ENCODE measurements at places on chromosomes 2 and 18.

DNA sequence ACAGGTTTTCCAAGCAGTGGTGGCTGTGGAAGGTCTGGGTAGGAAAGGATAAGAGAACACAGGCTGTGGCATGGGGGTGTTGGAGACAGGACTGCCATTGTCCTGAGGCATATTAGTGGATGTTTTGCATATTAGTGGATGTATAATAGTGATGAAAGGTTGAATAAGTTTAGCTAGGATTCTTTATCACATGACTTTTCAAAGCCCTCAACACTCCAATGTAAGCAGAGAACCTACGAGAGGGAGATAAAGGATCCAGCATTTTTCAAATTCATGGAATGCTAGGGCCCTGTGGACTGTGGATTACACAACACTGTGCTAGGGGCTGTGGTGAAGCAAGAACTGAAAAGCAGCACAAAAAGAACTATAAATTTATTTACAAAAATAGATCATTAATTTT, 63.2 kb downstream of the POLE4 start:
- DNase-seq: no peak

GRCh38 chr2:194252127-194252526, 1404.9 kb upstream of the SLC39A10 start:
- DNase-seq: no peak

GRCh38 chr2:159410276-159410675, 123.8 kb upstream of the WDSUB1 start:
- no peak for DNase-seq

- no peak for DNase-seq
Observed at GRCh38 chr18:76602191-76602590, 107.1 kb upstream of the ZNF516 start.

- no peak for DNase-seq
Observed at GRCh38 chr2:237791977-237792727, 6.4 kb upstream of the RBM44 start.

GRCh38 chr2:220572385-220572784, 945.0 kb downstream of the SLC4A3 start:
- no peak for DNase-seq

DNA sequence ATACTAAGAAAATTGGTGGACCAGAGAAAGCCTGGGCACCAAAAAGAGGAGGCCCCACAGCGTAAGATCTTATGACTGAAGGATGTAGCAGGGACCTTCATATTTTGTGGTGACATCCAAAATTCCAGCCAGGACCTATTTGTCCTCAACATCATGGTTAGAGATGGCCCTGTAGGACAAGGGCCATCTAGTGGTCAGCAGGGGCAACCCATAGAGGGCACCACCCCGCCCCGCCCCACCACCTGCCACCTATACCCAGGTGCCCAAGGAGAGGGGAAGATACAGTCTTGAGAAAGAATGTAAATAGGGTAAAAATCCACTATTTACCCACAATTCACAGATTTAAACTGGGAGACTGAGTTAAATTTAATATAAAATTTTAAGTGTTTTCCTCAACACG, 59.6 kb upstream of the TMEM163 start:
- peak; percentile 8 for DNase-seq

- DNase-seq: no peak
Observed at GRCh38 chr2:180524499-180524898, 455.9 kb upstream of the UBE2E3 start.

DNA sequence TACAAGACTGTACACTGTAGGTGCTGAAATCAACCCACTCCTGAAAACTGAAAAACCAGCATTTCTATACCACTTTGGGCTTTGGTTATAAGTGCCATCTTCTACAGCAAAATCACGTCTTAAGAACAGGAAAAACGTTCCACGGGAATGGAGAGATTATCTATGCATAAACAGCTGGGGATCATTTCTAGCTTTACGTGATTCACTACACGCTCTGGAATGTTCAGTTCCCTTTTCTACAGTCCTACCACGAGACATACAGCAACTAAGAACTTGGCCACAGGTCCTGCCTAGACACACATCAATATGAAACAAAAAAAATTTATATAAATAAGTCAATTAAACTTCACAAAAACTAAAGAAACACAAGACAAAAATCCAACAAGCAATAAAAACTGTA, 3.6 kb downstream of the CXCR4 start:
- no peak for DNase-seq

DNA sequence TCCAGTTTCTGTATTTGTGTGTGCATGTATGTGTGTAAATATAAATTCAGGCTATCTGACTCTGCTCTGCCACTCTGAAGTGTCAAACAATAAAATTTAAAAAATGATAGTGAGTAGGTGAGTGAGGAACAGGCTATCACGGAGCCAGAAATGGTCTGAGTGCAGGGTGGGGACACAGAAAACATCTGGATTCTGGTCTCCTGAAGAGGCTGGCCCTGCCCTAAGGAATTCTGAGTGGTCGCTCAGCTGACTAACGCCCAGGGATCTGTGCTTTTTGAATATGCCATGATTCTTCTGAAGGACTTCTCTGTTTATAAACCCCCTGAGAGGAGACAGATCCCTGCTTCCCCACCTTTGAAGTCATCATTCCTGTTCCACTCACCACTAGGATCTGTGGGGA, 353.9 kb upstream of the GYPC start:
- no peak for DNase-seq

GRCh38 chr2:16774091-16774490, 108.5 kb upstream of the CYRIA start:
- DNase-seq: no peak

GRCh38 chr2:181682795-181683517, 2.6 kb upstream of the NEUROD1 start:
- DNase-seq: no peak

GRCh38 chr2:3000968-3001367, 376.6 kb downstream of the EIPR1 start:
- DNase-seq: no peak

DNA sequence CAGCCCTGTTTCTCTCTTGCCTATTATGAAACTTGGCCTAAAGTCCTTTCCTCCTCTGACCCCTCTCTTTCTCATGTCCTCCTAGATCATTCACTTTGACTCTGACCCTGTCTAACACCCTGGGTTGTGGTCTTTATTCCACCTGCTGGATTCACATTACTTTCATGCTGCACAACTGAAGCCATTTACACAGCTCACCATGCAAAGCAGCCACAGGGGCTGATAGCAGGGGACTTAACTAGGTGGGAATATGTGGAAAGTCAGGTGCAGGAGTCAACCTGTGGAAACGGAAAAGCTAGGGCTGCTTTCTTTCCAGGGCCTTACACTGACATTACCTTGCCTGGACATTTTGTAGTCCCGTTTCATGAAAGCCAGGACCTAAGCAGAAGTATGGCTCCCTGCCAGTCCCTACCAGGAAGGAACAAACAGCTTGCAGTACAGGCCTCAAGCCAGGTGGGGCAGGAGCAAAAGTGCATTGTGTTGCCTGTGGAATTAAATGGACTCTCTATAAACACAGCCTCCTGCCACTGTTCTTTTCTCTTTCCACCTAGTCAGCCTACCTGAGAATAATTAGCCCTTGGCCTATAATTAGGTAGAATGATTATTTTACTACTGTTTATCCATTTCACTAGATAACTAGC, 11.8 kb downstream of the MAPRE3 start:
- peak; percentile 88 for DNase-seq

DNA sequence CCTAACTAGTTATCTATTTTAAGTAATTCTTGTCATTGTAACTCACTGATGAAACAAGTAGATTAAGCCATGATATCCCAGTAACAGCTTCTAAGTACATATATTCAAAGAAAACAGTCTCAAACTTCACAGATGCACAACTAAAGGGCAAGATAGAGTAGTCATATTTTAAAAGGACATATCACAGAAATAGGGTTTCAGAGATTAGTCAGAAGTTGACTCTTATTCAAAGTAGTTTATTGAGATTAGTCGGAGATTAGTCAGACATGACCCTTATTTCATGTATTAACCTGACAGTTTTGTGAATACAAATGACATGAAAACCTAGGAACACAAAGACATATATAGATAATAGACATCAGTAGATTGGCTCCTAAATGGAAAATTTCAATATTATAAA, 15.9 kb upstream of the CHAC2 start:
- DNase-seq: no peak

DNA sequence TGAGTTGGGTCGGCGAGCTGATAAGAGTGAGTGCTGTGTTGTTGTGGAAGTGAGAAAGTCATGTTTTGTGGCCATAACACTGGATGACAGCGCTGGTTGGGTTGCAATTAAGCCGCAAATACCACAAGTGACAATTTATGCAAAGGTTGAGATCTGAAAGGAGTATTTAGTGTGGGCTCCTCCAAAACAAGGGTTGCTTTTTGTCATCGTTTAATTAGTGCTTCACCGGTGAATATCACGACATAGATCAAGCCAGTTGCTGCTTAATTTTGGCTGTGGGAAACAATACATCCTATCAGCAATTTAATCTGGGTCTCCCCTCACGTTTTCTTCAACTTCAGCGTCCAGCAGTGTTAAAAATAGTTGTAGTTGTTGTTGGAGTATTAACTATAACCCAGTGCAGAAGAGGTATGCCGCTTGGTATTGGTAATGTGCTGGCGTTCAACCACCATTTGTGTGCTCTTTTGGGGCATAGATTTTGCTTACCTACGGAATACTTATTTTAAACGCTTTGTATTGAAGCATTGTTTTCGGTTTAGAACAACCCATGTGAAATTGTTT, 662 bp downstream of the ACVR2A start:
- DNase-seq: no peak

- no peak for DNase-seq
Observed at GRCh38 chr2:34104601-34105000, 505.5 kb upstream of the FAM98A start.

GRCh38 chr2:239208465-239209180, 192.2 kb downstream of the HDAC4 start:
- peak; percentile 36 for DNase-seq

DNA sequence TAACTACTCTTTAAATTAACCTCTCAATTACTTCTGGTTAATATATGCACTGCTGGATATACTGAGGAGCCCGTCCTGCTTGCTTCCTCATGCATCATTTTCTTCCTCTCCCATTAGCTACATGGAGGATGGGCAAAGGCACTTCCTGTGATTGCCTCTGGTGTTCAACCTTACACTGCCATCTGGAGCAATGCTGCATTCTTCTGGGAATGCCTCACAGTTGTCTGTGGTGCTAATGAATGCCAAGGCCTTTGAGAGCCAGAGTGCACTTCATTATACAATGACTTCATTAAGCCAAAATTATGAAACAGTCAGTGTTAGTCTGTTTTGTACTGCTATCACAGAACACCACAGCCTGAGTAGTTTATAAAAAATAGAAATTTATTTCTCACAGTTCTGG, 134.8 kb upstream of the DOCK10 start:
- no peak for DNase-seq

DNA sequence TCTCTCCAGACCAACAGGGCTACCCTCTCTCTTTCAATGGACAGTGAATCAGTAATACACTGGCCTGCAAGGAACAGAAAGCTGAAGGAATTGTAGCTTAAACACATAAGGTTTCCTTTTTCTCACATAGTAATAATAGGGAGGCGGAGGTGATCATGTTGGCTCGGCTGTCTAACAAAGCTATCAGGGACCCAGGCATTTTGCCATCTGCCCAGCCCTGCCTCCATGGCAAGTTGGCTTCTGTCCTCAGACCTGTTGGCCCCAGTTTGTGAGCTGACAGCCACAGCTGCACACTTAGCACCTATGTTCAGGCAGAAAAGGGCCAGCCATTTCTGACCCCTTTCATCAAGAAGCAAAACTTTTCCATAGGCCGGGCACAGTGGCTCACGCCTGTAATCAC, 2.0 kb upstream of the CHRNG start:
- DNase-seq: no peak

DNA sequence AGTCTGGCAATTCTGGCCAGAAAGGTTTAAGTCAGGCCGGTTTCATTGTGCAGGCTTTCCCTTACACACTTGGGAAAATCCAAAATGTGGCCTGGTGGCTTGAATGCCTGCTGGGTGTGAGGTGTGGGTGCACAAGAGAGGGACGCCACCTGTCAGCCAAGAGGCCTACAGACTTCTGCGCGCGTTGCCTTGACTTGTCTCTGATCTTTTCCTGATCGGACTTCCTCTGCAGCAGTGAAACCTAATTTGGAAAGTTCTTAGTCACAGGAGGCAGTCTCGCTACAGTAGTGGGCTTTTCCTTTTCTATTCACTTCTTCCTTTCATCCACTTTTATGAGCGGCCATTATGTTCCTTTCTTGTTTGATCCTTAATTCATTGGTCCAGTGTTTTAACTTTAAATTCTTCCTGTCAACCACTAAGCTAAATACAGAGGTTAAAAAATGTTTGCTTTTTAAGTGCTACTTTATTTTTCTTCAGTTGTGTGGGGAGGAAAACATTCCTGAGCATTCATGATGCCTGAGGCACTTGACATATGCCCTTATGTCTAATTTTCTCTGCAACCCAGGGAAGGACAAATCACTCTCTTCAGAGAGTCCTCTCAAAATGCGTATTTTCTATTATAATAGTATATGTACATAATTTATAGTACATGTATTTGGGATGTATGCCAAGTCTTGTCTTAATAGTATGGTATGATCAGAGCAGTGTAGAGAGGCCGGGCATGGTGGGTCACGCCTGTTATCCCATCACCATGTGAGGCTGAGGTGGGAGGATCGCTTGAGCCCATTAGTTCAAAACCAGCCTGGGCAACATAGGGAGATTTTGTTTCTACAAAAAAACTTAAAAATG, 128.9 kb downstream of the WDSUB1 start:
- no peak for DNase-seq

DNA sequence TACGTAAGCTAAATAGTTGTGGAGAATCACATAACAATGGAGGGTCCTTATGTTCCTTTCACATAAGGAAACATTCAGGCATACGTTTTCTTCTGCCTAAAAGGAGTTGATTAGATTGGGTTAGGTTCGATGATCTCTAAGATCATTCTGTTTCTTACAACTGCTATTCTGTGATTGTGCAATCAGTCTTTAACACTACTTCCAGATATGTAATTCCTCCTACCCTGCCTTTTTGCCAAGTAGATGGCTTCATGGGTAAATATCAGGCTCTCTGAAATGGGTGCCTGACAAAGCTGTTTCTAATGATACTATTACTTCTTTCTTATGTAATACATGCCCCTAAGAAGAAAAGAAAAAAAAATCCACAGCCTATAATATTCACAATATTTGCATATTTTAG, 321.5 kb downstream of the XIRP2 start:
- DNase-seq: no peak

DNA sequence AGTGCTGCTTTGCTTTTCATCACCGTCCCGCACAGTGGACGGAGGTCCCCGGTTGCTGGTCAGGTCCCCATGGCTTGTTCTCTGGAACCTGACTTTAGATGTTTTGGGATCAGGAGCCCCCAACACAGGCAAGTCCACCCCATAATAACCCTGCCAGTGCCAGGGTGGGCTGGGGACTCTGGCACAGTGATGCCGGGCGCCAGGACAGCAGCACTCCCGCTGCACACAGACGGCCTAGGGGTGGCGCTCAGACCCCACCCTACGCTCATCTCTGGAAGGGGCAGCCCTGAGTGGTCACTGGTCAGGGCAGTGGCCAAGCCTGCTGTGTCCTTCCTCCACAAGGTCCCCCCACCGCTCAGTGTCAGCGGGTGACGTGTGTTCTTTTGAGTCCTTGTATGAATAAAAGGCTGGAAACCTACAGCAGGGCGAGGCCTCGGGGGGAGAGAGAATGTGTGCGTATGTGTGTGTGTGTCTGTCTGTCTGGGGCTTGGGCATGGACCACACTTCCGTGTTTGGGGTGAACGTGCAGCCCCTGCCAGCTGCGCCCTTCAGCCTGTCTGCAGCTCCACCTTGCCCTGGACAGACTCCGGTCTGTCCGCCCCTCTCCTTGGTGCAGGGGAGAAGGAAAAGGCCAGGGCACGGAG, 32.3 kb downstream of the GPC1 start:
- no peak for DNase-seq
